Placental epithelial cell (primary cell): ENCODE measurements at places on chromosomes 7 and 10. TPM values are rescaled to one million over a fixed set of nuclear protein-coding genes. Genes with fewer than 3 reads are reported as not detected.

Gene KEL
- total RNA-seq: 0.39 and 1.4 TPM in 2 replicates

Gene PLPP4
- total RNA-seq: not detected in 2 replicates

Gene CREB5
- 2.0 and 5.0 TPM in 2 replicates for total RNA-seq

Gene TMEM213
- total RNA-seq: not detected in 2 replicates

Gene FLNC
- total RNA-seq: 77.7 and 271 TPM in 2 replicates

Gene TET1
- 1.3 and 3.9 TPM in 2 replicates for total RNA-seq

Gene TMEM176B
- not detected in 2 replicates for total RNA-seq

Gene VWDE
- total RNA-seq: 0.11 TPM in 1 of 2 replicates, not detected in the other

Gene SLC29A4
- under 0.01 and 0.43 TPM in 2 replicates for total RNA-seq

Gene DIP2C
- total RNA-seq: 18.8 and 23.9 TPM in 2 replicates

Gene NPTX2
- 0.22 and 0.39 TPM in 2 replicates for total RNA-seq

Gene GPRIN2
- total RNA-seq: 4.7 TPM in 1 of 2 replicates, not detected in the other

Gene POMZP3
- total RNA-seq: 4.7 and 7.1 TPM in 2 replicates

Gene TCF7L2
- total RNA-seq: 3.9 and 7.5 TPM in 2 replicates

Gene PLAU
- 2.7 and 7.0 TPM in 2 replicates for total RNA-seq

Gene EPHA1
- total RNA-seq: 40.8 and 62.4 TPM in 2 replicates
